ENCODE measurements at places on chromosomes 6 and 20.

GRCh38 chr6:152277826-152278329, 359.3 kb downstream of the SYNE1 start:
- DNase-seq: no peak

DNA sequence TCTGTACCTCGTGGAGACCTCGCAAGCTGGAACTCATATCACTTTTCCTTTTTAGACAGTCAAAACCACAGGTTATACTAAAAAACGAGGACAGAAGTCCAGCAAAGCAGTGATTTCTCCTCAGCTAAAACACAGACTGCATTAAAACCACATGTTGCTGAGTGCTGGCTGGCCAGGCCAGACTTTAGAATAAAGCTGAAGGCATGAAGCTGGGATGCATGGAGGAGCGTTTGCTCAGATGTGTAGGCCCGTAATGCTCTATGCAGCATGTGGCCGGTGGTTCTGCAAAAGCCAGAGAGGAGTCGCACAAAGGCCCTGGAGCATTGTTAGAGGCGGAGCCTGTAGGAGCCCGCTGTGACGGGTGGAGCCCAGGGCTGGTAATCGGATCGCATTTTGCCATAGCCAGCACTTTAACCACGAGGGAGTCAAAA, 83.6 kb downstream of the SMOC2 start:
- DNase-seq: peak; percentile 47

DNA sequence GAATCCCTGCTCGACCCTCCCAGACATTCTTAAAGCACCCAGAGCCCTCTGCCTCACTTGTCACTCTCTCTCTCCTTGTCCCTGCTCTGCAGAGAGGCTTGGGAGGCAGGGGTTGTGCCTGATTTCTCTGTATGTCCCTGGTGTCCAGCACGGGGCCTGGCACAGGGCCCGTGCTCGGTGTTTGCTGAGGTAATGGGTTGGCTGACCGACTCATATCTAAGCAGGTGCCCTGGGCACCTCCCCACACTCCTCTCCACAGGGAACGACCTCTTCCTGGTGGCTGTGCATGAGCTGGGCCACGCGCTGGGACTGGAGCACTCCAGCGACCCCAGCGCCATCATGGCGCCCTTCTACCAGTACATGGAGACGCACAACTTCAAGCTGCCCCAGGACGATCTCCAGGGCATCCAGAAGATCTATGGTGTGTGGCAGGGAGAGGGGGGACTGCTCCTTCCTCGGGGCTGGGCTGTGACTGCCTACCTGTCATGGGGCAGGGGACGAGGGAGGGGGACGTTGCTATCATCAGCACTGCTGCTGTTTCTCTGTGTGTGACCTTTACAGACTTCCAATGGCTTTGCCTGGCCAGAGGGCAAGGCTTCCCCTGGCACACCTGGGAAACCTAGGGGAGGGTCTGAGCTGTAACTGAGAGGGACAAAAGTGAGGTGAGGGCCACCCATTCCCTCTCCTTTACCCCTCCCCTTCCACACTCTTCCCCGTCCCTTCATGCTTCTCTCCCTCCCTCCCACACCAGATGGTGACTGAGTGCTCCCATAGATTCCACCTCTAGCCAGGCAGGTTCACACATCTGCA, 14.2 kb downstream of the MMP24OS start:
- peak; percentile 20 for DNase-seq

GRCh38 chr6:46098678-46099077, 31.1 kb upstream of the ENPP4 start:
- peak; percentile 77 for DNase-seq

DNA sequence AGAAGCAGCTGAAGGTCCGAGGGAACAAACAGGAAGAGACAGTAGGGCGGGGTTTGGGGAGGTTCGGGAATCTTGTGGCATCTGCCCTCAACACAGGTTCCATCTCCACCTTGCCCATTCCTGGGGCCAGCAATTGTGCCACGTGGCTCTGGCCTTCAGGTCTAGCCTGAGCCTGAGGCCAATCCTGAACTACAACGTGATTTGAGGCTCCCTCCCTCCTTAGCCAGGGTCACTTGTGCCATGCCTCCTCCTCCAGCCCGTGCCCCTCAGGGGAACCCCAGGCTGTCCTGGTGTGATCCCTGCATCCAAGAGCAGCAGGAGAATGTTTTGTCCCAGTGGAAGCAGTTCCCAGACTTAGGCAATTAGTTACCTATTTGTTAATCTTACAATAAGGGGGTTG, 3.0 kb downstream of the CST9 start:
- no peak for DNase-seq

DNA sequence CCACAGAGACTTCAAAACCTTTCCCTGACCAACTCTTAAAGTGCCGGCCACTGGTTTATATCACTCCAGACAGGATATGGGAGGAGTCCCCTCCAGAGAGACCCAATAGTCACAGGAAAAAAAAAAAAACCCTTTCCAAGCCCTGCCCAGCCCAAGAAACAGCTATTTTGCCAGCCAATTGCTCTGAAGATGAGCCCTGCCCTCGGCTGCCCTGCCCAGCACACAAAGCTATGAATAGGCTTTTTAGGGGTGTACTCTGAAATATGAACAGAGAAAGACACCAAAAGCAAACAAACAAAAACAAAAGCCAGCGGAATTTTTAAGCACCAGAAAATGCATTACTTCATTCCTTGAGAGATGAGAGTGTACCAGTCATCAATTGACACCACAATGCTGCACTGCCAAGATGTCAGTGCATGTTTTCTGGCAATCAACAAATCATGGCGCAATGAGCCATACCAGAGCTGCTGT, 275.1 kb downstream of the C6orf118 start:
- no peak for DNase-seq

All from NCI-H2029 treated with DMSO at 0.1 percent for 48 hours (cell line).